ENCODE measurements at places on chromosomes 5 and 9.

- DNase-seq, result no peak
Measured at GRCh38 chr5:179251276-179251969, 93.8 kb downstream of the ADAMTS2 start.

DNA sequence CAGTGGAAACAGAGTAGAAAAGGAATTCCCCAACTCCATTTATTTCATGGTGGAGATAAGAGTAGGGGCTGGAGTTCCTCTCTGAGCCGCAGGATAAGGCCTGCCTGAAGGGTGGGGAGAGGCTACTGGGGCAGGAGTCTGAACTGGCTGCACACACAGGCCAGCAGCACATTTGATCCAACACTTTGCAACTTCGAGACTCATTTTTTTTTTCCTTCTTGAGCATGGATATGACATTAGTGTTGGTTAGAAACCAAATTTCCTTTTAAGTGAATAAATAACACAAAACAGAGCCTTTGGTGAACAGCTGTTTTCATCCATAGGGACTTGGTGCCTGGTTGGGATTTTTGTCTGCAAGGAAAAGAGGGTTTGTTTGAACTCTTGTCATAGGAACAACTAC lies 76.6 kb downstream of the RALGPS1 start:
- DNase-seq, result no peak

DNA sequence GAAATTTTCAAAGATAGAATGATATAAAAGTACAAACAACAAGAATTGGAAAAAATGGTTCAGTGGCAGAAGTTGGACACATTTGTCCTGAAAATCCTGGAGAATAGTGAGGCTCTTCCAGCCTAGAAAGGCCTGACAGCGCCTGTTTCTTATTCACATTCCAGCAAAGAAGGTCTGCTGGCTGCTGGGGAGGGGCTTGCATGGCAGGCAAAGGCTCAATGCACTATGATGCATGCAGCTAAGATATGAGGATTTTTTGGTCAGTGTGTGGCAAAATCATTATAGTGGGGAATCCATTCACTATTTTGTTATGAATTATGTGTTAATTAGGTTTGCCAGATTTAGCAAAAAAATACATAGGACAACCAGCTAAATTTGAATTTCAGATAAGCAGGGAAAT lies 243.9 kb upstream of the SLC30A5 start:
- no peak for DNase-seq

GRCh38 chr5:128156521-128156920 lies 73.0 kb downstream of the SLC12A2 start:
- DNase-seq, result no peak

GRCh38 chr5:140293091-140293848 lies 9.6 kb downstream of the PFDN1 start:
- DNase-seq, result peak; percentile 66

DNA sequence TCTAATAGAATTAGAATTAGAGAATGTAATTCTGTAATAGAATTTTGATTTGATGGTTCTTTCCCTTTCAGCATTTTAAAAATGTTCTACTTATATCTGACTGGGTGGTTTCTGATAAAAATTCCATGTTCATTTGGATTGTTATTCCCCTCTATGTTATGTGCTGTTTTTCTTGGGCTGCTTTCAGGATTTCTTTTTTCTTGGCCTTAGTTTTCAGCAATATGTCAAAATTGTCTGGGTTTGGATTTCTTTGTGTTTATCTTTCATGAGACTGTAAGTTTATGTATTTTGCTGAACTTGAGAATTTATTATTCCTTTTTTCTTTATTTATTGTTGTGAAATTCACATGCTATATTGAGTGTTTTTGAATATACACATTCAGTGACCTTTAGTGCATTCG lies 189.1 kb downstream of the RANBP17 start:
- DNase-seq, result no peak

GRCh38 chr5:174420651-174421407 lies 303.6 kb upstream of the MSX2 start:
- DNase-seq, result no peak

GRCh38 chr5:139646111-139646510 lies 2.0 kb upstream of the CXXC5 start:
- no peak for DNase-seq

GRCh38 chr5:80559244-80559643 lies 10.8 kb downstream of the ANKRD34B start:
- DNase-seq, result no peak

- DNase-seq, result no peak
Measured at GRCh38 chr9:22415941-22416691, 30.5 kb upstream of the DMRTA1 start.

DNA sequence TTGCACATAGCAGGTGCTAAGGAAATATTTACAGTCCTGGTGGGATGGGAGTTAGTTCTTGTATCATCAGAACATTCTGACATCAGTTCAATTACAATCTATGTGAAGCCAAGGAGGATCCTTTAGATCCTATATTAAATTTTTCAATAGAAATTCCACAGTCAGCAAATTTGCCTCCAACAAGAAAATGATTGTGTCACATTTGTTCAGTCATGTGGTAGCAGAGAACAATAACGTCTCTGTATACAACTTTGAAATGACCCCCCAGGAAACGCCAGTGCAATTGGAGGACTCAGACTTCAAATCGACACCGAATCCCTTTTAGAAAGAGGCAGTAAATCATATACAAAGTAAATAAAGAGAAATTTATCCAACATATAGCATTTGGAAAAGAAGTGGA lies 392.1 kb downstream of the DTWD2 start:
- DNase-seq, result no peak

- DNase-seq, result peak; percentile 85
Measured at GRCh38 chr9:76403352-76403751, 9.1 kb upstream of the RFK start.

- DNase-seq, result no peak
Measured at GRCh38 chr5:78771260-78772205, 123.0 kb upstream of the LHFPL2 start.

DNA sequence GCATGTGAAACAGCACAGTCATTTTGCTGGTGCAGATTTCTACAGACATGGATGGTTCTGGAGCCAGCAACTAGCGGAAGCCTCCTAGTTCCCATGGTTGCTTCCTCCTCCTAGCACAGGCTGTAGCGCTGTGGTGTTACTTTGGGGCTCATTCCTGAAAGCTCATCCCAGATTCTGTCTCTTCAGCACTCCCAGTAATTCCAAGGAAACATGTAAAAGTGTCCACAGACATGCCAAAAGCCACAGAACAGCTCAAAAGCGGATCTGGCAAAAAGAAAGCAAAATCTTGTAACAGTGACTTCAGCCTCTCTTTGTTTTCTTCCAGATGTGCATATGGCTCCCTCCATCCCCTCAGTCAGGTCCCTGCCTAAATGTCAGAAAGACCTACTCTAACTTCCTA lies 144.1 kb downstream of the CEP120 start:
- DNase-seq, result no peak

- no peak for DNase-seq
Measured at GRCh38 chr5:104612005-104612404, 1049.4 kb upstream of the NUDT12 start.

DNA sequence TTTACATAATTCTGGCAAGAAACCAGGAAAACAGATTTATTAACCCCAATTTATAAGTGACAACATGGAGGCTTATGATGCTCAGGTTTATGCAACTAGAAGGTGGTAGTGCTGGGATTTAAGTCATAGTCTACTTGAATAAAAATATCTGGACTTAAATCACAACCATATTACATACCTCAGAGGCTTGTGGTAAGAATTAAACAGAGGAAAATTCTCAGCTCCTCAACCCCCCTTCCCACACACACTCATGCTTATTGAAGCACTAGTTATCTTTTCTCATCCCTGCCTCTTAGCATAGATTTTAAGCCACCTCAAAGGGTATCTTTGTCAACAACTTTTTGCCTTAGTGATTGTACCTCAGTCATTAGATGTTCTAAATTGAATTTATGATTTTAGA lies 731.0 kb downstream of the PRELID2 start:
- no peak for DNase-seq

GRCh38 chr5:36392186-36392585 lies 90.5 kb upstream of the RANBP3L start:
- DNase-seq, result no peak

GRCh38 chr9:131737426-131737825 lies 2.5 kb downstream of the RAPGEF1 start:
- DNase-seq, result no peak

DNA sequence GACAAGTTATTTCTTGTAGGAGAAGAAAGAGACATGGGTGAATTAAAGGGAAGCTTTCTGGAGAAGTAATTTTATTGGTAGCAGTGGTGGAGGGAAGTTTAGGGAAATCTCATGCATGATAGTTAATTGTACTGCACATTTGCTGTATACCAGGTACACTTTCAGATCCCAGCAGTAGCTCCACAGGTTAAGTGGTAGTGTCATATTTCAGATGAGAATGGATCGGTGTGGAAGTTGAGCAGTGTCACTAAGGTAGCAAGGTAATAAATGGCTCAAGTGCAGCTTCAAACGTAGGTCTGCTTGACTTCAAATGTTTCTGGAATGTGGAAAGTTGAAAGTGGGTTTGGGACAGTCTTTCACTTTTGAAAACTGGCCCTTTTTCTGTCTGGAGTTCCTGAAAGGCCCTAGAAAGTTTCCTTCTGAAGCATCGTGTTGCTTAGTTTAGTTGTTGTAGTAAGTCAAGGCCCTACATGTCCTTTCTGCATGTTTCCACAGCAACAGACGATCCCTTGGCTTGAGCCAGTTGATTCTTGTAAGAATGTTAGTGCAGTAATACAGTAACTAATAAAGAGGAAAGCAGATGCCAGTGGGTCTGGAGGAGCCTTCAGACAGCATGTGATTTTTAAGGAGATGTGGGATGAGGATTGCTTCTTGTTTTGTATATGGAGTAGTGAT lies 3.7 kb downstream of the CLTA start:
- DNase-seq, result no peak

DNA sequence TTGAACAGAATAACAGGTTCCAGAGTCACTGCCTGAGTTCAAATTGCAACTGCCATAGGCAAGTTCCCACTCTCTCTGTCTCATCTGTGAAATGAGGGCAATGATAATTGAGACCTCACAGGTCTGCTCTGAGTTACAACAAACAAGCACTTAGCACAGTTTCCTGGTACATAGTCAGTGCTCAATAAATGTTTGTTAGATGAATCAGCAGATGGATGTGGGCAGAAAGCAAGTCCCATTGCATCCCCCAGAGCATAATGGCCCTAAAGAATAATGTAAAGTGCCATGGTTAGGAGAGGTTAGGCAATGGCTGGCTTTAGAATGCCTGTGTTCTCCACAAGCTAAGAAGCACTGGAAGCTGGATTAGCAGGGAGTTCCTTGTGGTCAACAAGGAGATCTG lies 136.5 kb upstream of the LARP1 start:
- no peak for DNase-seq

DNA sequence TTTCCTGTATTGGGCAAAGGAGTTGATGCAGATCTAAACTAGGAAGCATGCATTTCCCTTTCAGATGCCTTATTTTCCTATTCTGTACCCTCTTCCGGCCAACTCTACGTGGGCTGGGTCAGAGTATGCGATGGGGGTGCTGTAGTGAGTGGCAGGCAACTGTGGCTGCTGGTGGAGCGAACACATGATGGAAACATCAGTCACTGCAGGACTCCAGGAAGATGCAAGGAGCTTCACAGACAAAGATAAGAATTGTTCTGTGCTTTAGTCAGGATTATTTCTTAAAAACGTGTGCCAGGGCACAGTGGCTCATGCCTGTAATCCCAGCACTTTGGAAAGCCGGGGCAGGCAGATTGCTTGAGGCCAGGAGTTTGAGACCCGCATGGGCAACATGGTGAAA lies 75.1 kb downstream of the PSAT1 start:
- no peak for DNase-seq

DNA sequence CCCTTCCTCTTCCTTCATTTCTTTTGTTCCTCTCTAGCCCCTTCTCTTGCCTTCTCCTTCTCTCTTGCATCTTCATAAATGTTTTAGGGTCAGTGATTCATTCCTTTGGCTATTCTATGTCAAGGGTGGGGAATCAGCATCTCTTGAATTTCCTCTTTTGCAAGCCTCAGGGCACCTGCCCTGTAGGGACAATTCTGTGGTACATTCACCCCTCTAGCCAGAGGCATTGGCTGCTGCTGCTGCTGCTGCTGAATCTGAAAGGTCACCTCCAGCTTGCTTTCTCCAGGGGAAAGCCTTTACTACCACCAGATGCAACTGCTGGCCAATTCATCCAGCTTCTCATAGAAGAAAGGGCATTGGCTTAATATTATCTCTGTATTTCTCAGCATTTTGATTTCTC lies 87.3 kb downstream of the INSYN2B start:
- DNase-seq, result no peak

DNA sequence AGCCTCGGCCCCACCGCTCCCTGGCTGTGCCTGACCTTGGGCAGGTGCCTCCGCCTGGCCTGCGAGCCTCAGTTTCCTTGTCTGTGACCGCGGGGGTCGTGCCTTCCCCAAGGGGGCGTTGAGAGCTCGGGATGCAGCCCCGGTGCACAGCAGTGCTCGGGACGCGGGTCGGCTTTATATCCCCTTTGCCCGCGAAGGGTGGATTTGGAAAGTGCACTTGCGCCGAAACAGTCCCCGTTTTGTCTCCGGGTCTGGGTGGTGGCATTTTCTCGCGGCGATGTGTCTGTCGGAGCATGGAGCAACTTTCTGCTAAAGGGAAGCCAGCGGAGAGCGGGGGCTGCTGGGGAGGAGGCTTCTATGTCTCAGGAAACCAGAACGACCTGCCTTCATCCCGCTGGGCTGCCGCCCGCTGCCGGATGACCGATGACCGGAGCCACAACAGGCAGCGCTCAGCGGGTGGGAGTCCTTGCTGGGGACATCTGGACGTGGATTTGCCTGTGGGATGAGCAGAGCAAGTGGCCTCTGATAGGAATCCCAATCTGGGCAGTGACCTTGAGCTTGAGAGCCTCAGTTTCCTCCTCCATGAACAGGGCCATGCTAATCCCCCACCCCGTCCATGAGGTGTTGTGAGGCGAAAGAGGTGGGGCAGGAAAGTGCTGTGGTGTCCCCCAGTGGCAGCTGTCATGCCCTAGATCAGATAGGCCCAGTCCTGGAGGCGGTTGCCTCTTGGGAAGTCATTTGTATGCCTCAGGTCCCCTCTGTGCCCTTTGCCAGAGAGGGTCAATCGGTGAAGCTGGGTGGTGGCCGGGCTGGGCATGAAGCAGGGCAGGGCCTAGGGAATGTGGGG lies 651 bp downstream of the HRH2 start:
- DNase-seq, result no peak

DNA sequence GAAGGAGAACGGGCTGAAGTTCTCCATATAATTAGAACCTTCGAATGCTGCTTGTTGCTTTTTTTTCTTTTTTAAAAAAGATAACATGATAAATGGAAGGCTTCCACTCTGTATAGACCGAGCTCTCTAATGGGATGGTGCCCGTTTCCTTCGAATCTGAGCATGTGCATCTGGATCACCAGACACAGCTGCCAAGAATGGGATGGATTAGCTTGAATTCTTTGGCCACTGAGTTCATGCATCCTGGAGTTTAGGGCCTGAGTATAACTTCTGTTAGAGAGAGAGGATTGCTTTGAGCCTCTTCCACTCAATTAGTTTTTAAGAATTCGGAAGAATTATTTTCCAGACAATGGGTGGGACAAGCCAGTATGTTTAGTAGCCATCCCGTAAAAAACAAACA lies 93.7 kb upstream of the GDNF start:
- DNase-seq, result no peak

DNA sequence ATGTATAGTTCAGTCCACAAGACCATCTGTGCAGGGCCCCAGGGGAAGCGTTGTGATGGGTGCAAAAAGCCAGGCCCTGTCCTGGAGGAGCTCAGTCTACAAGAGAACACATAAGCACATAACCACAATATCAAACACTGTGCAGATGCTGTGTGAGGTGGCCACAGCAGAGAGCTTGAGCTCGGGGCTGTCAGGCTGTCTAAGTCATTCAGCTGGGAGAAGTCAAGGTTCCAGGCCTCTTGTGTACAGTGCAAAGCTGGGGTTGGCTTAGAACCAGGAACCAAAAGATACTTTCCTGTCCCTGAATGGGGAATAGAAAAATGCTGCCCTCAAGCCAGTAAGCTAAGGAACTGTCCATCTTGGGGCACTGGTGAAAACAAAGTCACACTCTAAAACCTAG lies 75.0 kb downstream of the PRDM6 start:
- no peak for DNase-seq
